ENCODE measurements at places on chromosomes 2 and 18.
A peak's percentile ranks its signal among the peaks of the same experiment; 100 is the strongest.

GRCh38 chr2:3959372-3959771 is 256.0 kb downstream of the DCDC2C start:
- DNase-seq, result peak; percentile 16

GRCh38 chr18:44186001-44186400 is 494.7 kb upstream of the SETBP1 start:
- DNase-seq, result no peak

DNA sequence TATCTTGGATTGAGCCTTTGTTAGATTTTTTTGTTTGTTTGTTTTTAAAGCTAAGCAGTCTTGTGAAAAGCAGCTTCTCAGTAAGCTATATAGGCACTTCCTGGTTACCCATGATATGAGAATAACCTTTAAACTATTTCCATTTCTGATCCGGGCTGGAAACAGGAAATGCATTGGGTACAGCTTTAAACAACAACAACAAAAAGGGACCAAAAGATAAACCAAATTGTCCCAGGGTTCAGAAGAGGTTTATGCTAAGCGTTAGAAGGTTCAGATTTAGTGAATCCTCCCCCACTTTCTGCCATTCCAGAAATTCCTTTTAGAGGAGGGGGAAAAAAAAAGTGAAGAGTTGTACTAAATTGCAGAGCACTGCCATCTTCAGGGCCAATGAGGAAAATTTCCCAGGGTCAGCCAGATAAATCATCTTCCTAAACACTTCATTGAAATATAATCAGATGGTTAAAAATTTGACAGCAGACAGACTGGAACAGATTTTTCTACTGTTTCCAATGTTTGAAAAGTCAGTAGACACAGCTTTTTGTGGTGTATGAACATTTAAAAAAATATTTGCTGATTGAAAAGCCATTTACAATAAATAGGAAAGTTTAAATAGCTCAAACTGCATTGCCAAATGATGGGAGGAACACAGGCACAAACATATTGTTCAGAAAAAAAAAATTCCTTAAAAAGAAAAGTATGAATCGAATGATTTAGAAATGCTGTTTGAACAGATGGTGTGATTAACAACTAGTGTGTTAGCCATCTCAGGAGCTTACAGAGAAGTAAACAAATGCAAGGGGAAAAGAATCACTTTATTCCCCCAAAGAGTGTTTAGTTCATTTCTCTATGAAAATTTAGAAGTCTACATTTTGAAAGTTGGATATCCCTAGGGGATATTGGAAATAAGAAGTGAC is 189.9 kb upstream of the TANK start:
- peak; percentile 85 for DNase-seq

DNA sequence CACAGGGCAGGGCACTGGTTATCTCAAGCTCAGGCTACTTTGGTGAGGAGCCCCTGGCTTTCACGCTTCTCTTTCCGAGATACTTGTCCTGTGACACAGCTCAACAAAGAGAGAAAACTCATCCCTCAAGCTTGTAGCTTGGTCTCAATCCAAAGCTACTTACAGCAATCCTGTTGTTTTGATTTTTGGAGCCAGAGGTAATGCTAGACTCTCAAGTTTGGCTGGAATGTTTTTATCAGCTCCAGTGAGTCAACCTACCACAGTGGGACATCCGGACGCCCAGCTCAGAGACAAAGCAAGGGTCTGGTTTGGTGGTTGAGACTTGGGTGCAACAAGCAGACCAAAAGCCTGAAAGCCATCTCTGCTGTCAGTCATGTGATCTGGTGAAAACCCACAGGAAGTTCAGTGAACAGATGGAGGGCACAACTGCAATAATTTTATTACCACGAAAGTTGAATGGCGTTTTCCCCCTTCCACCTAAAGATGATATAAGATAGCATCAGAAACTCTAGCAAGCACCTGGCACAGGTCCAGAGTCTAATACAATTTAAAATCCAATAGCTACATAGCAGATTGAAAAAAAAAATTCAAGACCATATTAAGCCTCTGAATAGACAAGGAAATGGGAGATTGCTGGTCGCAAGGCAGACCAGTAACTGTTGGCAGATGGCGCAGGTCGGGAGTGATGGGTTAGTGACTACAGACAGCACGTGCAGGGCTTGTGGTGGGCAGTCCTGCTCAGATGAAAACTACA is 102.3 kb upstream of the SMAD7 start:
- peak; percentile 85 for DNase-seq

Measured in fibroblast of villous mesenchyme (primary cell).